ENCODE measurements at places on chromosomes 2 and 18. TPM values are rescaled to one million over a fixed set of nuclear protein-coding genes. Genes with fewer than 3 reads are reported as not detected.

- H3K27me3 ChIP-seq: no peaks in the 10 kb centered on the region
- DNase-seq: peak; percentile 53
- H3K27ac ChIP-seq: no peak overlapping the region
- no peak overlapping the region for H3K4me3 ChIP-seq
- H3K36me3 ChIP-seq: no peaks in the 10 kb centered on the region
Measured at GRCh38 chr2:108982259-108982679, 6.8 kb downstream of the EDAR start.

- DNase-seq: no peak
- H3K4me3 ChIP-seq: no peak overlapping the region
- no peak overlapping the region for H3K27ac ChIP-seq
- no peaks in the 10 kb centered on the region for H3K36me3 ChIP-seq
- no peaks in the 10 kb centered on the region for H3K27me3 ChIP-seq
- no peaks in the 10 kb centered on the region for H3K4me1 ChIP-seq
Measured at GRCh38 chr18:28757466-28758008, 580.6 kb upstream of the CDH2 start.

DNA sequence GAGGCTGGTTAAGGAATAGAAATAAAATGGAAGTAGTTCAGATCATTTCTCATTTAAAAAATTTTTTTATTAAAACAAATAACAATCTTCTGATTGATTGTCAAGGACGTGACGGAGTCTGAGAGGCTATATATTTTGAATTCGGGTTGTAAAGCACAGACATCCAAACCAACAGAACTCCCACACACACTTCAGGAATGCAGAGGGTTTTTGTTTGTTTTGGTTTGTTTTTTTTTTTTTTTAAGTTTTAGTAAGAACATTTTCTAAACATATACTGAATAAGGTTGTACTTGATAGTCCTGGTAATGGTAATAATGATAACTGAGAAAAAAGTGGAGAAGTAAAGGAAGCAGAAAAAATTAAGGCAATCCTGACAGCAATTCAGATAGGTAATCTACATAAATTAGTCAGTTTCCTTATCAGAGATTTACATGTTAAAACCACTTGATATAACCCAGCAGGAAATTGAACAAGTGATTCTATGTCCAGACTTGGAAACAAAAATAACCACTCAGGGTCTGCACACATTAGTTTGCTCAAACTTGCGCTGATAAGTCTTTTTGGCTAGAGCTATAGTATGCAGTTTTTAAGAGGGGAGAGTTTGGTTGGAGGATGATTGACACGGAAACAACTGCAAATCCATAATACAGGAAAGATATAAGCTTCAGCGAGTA lies 51.5 kb upstream of the CTAGE1 start:
- H3K36me3 ChIP-seq: no peaks in the 10 kb centered on the region
- peak overlapping the region; percentile 99 for H3K27ac ChIP-seq
- no peak for DNase-seq
- peaks cover 74% of the 10 kb centered on the region for H3K4me1 ChIP-seq
- no peak overlapping the region for H3K4me3 ChIP-seq
- H3K27me3 ChIP-seq: no peaks in the 10 kb centered on the region

DNA sequence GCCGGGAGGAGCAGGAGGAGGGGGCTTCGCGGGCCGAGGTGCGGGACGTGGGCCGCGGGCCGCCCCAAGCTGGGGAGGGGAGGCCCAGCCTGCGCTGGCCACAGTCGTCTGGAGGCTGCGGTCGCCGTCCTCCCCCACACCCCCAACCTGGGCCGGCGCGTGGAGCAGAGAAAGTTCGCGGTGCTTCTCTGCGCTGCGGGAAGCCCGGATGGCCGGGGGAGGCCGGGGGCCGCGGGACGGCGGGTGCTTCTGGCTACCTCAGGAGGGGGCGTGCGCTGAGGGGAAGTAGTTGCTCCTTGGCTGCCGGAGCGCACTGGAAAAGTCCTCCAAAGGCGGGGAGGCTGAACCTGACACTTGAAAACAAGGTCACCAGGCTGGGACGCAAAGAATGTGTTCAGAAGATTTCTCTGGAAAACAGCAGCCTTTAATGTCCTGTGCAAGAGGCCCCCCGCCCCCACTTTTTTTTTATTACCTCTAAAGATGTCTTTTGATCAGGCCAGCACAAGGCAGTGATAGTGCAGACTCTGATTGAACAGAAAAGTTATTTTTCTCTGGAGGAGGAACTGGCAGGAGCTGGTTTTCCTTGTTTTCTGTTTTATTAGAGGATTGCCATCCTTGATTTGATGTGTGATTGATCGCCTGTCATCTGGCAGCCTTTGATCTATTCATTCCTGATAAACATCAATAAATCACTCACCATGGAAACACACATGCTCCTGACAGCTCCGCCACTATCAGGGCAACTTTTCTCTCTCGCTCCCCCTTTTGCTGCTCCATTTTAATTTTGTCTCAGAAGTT lies 1.6 kb downstream of the TSHZ1 start:
- no peaks in the 10 kb centered on the region for H3K36me3 ChIP-seq
- no peaks in the 10 kb centered on the region for H3K27me3 ChIP-seq
- DNase-seq: peak; percentile 63
- H3K4me3 ChIP-seq: peak overlapping the region; percentile 52

DNA sequence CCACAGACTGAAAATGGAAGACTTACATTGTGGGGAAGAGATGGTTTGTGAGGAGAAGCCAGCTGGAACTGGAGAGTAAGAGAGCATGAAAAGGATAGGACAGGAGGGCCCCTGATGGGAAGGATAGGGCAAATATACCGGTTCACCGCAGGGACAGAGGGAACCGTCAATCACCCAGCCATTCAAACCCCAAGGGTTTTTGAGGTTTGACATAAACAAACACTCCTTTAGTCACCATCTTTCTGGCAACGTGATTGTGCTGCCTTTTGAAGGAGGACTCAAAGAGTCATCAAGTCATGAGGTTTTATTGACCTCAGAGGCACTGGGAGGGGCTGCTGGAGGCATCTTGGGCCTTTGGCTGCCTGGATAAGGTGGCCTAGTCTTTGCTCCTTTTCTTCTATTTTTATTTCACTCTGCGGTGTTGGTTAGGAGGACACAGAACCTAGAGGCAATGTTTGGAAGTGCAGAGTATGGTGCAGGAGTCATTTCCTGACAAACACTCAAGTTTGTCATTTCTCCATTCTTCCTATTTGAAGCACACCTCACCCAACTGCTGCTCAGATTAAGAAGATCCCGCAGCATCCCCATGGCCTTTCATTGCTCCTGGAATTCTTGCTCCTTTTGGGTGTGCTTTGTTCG lies 487.3 kb upstream of the SPRED2 start:
- no peak overlapping the region for H3K27ac ChIP-seq

DNA sequence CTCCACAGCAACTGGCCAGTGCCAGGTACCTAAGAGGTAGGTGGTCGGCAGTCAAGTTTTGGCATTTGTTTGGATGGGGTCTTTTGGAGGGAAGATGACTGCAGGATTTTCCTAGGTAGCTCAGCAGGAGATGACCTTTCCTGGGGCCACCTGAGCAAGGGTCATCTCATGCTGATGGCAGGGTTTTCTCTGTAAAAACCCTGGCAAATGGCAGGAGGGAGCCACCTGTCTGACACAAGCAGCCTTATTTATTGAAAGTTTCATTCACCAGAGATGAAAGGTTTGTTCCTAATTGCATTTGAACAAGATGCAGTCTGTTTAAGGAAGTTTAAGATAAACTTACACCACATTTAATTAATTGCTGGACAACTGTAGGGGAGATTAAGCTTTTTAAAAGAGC lies 31.6 kb upstream of the ACAA2 start:
- no peaks in the 10 kb centered on the region for H3K4me1 ChIP-seq
- no peak overlapping the region for H3K4me3 ChIP-seq
- no peak for DNase-seq
- H3K27ac ChIP-seq: no peak overlapping the region

- H3K36me3 ChIP-seq: no peaks in the 10 kb centered on the region
- no peak overlapping the region for H3K27ac ChIP-seq
- DNase-seq: no peak
- no peaks in the 10 kb centered on the region for H3K4me1 ChIP-seq
Measured at GRCh38 chr2:198004921-198005829, 200.8 kb downstream of the PLCL1 start.

DNA sequence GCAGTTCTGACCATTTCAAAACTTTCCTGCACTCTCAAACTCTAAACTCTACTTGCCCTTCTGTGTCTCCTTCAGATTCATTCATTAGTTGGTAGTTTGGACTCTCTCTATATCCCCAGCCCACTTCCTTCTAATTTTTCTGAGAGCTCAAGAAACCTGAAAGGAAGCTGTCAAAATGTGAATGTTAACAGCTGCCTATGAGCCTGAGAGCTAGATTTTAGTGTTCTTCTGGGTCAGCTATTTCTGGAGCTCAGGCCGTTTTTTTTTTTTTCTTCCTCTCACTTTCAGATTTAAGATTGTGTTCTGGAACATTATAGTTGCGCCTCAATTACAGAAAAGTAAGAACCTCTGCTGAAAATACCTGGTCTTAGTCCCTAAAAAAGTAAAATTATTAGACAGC lies 73.1 kb downstream of the RTN4 start:
- H3K4me3 ChIP-seq: no peak overlapping the region
- H3K36me3 ChIP-seq: no peaks in the 10 kb centered on the region
- no peak overlapping the region for H3K27ac ChIP-seq
- DNase-seq: no peak
- H3K4me1 ChIP-seq: no peaks in the 10 kb centered on the region
- no peaks in the 10 kb centered on the region for H3K27me3 ChIP-seq

DNA sequence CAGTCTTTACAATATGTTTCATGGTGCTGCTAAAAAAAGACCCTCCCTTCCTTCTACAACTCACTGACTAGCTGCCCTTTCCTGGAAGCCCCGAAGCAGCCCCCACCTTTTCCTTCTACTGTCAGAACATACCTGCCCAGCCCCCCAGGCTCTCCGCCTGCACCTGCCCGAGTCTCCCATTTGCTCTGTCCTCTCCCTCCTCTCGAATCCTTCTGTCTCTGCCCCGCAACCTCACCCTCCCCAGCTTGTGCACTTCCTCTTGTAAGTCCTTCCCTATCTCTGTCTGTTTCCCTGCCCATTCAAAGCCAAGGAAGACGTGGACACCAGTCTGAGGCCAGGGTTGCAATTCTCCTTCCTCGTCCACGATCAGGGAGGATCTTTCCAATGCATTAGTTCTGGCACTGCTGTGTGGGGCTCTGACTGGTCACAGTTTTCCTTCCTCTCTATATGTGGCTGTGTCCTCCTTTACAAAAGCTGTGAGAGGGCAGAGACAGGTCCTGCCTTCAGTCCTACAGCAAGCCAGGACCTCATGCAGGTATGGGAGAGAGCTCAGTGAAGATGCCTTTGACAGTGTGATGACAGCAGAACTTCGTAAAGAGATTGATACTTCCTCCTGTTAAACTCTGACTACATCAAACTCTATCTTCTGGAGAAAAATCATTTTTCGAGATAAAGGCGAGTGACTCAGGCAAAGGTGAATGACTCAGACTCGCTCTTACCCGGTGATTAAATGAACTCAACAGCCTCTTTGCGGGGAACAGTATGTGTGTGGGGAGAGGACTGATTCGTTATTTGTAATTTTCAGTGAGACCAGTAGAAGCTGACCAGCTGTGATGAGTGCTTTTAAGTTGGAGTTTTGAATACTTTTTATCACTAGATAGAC lies 14.2 kb downstream of the TNFRSF11A start:
- no peak overlapping the region for H3K4me3 ChIP-seq
- no peaks in the 10 kb centered on the region for H3K36me3 ChIP-seq
- H3K4me1 ChIP-seq: no peaks in the 10 kb centered on the region
- no peak overlapping the region for H3K27ac ChIP-seq

DNA sequence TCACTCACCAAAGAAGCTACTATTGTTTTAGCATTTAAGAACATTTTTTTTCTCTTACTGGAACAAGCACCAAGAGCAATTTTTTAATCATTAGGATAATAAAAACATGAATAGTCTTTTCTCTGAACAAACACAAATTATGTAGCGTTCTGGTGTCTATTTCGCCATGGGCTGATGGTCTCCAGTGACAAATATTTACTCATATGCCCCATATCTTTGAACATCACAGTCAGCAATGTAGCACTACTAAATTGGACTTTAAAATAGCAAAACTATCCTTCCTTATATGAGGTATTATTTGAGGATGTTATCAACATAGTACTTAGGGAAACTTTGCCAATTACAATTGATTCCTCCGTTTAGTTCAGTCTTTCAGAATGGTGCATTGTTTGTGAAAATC lies 1326.0 kb upstream of the ZEB2 start:
- no peak overlapping the region for H3K4me3 ChIP-seq
- H3K4me1 ChIP-seq: no peaks in the 10 kb centered on the region
- H3K27ac ChIP-seq: no peak overlapping the region
- DNase-seq: no peak
- H3K27me3 ChIP-seq: no peaks in the 10 kb centered on the region
- H3K36me3 ChIP-seq: no peaks in the 10 kb centered on the region

DNA sequence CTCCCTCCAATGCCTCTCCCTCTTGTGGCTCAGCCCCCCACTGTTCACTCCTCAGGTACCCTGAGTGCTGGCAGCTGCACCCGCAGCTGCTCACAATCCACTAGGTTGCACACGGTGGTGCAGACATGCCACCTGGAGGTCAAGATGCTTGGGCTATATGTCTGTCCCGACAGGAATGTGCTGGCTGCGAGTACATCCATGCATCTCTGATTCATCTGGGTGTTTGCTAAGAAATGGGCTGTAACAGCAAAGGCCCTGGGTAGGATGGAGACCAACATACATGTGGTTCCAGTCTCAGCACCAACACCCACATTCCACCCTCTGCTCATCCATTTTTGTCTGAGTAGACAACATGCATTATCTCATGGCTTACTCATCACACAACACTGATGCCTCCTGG lies 31.3 kb downstream of the ANKMY1 start:
- H3K27me3 ChIP-seq: no peaks in the 10 kb centered on the region
- no peaks in the 10 kb centered on the region for H3K4me1 ChIP-seq
- peaks cover 3% of the 10 kb centered on the region for H3K36me3 ChIP-seq
- no peak overlapping the region for H3K4me3 ChIP-seq

DNA sequence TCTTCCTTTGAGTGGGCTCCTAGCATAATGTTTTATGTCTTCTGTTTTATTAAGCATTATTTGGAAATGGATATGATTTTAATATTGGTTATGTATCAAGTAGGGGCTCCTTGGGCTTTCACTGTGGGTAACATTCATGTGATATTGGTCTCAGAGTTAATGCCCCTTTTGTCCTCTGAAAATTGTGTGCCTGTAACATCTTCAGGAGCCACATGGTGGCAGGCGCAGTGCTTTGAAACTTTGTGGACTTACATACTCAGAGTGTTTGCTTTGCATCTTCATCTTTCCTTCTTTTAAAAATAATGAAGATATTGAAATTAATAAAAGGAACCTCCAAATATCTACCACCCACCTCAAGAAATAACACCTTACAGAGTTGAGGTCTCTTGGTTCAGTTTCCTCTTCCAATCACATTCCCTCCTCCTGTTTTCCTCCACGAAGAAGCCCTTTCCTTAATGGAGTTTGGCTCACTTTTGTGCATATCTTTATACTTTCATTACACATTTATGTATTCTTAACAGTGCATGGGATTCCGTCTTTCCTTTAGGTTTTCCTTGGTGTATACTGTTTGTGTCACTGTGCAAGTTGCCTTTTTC lies 73.5 kb downstream of the LIMS1 start:
- no peaks in the 10 kb centered on the region for H3K27me3 ChIP-seq
- H3K27ac ChIP-seq: no peak overlapping the region
- no peak overlapping the region for H3K4me3 ChIP-seq
- no peak for DNase-seq
- no peaks in the 10 kb centered on the region for H3K36me3 ChIP-seq
- peaks cover 6% of the 10 kb centered on the region for H3K4me1 ChIP-seq

Gene CYP26B1
- total RNA-seq: 1.7 TPM

Gene RIT2
- total RNA-seq: not detected

Gene PLCD4
- 0.26 TPM for total RNA-seq

Gene MRPL30
- 51.2 TPM for total RNA-seq

Gene GCA
- 29.2 TPM for total RNA-seq

Gene TRIB2
- 2.9 TPM for total RNA-seq

Gene ALLC
- not detected for total RNA-seq

Gene ARHGEF4
- 2.8 TPM for total RNA-seq

Data from Caco-2 (cell line).